H4 (cell line): ENCODE measurements at places on chromosomes 7 and 10. TPM values are rescaled to one million over a fixed set of nuclear protein-coding genes. Genes with fewer than 3 reads are reported as not detected.

The NPFFR1 gene
- total RNA-seq = not detected in 2 replicates

The APBB1IP gene
- not detected in 2 replicates for total RNA-seq

- no peak for DNase-seq
Measured at GRCh38 chr10:124075231-124075955, 18.0 kb downstream of the CHST15 start.

DNA sequence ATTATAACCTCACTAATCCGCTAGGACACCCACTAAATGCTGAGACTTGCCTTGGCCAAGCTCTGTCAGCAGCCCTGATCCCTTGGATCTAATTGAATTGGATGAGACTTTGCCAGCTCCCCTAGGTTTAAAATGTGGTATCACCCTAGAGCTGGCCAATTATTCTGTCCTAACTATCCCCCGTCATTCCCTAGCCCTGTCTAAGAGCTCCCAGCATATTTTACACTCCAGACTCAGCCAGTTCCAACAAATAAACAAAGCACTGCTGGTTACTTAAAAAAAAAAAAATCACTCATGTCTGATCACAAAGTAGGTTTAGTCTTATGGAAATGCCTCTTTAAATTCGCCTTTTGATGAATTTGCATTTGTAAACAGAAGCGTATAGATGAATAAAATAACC, 147.9 kb upstream of the EGR2 start:
- no peak for DNase-seq
